Ovary (tissue), 10 donors: ENCODE measurements at places on chromosomes 3 and 15. TPM values are rescaled to one million over a fixed set of nuclear protein-coding genes. Genes with fewer than 3 reads are reported as not detected.
A peak's percentile ranks its signal among the peaks of the same experiment; 100 is the strongest.

GRCh38 chr15:81895723-81896122 is 150.1 kb downstream of the MEX3B start:
- no peak for DNase-seq

- no peak for DNase-seq
Measured at GRCh38 chr3:76024640-76025039, 239.3 kb upstream of the ZNF717 start.

DNA sequence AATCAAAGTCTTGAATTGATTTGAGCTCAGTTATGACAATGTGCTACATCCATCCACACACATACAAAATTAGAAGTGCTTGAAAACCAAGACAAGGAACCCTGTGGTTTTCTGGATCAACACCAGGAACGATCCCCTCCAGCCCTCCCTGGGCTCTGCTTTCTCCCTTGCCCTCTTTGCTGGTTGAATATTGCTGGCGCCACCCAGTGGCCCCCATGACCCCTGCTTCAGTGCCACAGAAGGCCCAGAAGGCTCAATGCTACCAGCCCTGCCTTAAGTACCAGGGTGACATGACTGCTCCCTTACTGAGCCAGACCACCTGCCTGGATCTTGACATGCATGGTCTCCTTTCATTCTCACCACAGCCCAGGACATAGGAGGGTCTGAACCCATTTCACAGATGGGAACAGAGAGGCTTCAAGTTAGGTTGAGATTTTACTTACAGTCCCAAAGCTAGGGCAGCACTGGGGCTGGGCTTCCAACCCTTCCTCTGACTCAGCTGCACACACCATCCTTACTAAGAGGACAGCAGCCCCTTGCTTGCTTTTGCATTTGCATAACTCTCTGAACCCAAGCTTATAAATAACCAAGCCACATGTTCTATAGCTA is 15.0 kb downstream of the IL12A start:
- no peak for DNase-seq

GRCh38 chr15:45641374-45641781 is 6.5 kb downstream of the SQOR start:
- DNase-seq = no peak

GRCh38 chr3:174208161-174208560 is 651.0 kb upstream of the NAALADL2 start:
- DNase-seq = no peak

DNA sequence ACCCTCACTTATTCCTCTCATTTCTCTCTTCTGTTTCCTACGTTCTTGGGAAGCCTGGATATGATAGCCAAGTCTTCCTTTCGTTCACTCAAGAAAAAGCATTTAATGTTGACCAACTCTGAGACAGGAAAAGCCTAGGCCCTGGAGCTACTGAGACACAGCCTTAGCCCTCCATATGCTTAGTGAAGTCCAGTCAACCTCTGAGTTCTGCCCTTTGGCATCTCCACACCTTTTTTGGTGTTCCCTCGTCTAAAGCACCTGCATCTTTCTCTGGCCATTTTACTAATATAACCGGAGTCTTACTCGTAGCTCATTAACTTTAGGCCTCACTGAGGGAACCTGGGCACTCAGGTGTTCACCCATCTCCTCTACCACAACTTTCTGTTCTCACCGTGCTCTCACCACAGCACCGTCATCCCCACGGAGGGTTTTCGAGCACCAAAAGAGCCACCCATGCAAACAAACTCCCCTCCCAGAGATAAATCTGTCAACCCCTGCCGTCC is 632 bp downstream of the MTHFS start:
- no peak for DNase-seq

GRCh38 chr3:149620291-149621020 is 37.4 kb downstream of the WWTR1 start:
- DNase-seq = no peak

DNA sequence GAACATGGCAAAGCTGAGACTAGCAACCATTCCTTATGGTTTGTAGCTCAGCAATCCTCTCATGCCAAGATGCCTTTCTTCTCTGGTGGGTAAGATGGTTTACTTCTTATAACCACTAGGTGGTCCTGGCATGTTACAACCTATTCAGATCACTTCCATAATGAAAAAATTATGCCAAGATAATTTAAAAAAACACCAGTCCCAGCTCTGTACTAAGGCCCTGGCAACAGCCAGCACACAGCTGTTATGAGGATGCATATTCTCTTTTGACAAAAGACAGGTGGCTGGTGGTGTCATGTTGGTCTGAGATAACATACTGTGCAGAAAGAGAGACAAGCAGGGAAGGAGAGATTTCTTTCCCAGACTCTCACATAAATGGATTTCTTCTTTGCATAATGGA is 65.7 kb upstream of the FRMD4B start:
- DNase-seq = no peak

GRCh38 chr3:52144034-52144795 is 10.0 kb downstream of the POC1A start:
- peak; percentile 86 for DNase-seq

GRCh38 chr3:179865861-179866505 is 170.8 kb downstream of the PEX5L start:
- no peak for DNase-seq

DNA sequence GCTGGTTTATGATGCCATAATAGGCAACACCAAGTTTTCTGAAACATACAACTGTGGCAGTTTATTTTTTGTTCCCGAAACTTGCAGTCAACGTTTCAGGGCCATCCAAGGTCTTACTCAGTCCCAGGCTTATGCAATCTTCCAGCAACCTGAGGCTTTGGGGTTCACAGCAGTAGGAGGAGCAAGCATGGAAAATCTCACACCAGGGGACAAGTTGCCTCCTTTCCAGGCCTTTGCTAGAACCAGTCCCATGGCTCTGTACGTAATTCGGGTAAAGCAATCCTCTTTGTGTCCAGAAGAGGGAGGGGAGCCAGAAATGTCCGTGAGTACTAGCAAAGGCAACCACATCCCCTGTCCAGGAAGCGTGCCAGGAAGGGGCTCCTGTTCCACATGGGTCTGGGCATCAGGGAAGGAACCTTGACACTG is 4.7 kb upstream of the FAM240A start:
- no peak for DNase-seq

- no peak for DNase-seq
Measured at GRCh38 chr3:122387709-122388108, 3.7 kb downstream of the FAM162A start.

GRCh38 chr3:58529516-58530353 is 7.3 kb downstream of the ACOX2 start:
- no peak for DNase-seq

DNA sequence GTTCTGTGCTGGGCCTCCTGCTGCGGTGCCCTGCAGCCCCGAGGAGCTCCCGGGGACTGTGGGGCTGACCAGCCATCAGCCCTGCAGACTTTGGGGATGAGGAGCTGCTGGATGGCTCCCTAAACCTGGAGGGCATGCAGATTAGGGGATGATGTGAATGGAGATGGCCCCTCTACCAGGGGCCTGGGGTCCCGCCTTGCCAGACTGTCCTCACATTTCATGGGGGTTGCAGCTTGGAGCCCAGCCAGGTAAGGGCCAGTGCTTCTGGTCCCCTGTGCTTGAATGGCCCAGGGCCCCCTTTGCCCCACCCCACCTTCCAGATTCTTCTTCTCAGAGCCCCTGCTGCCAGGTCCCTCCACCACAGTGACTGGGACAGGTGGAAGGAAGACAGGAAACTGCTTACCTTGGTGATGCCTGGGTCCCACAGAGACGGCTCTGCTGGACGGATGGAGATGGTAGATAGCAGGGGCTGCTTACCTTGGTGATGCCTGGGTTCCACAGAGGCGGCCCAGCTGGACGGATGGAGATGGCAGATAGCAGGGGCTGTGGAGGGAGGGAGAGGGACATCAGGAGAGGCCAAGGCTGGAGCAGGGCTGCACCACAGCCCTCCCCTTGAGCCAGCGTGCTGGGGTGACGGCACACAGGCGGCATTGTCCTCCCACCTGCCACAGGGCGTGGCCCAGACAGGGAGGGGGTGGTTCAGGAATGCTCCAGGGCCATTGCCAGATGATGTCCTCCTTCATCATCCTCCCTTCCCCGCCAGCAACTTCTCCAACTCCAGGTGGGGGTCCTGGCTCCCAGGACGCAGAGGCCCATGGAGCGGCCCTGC is at the start of gene SPTBN5:
Gene SPTBN5 (minus strand): TSS at position 632 of the 829 bp plus-strand sequence. CDS start 556 bp downstream, at position 76.
- no peak for DNase-seq

- DNase-seq = no peak
Measured at GRCh38 chr3:64220161-64220914, 4.9 kb downstream of the PRICKLE2 start.

DNA sequence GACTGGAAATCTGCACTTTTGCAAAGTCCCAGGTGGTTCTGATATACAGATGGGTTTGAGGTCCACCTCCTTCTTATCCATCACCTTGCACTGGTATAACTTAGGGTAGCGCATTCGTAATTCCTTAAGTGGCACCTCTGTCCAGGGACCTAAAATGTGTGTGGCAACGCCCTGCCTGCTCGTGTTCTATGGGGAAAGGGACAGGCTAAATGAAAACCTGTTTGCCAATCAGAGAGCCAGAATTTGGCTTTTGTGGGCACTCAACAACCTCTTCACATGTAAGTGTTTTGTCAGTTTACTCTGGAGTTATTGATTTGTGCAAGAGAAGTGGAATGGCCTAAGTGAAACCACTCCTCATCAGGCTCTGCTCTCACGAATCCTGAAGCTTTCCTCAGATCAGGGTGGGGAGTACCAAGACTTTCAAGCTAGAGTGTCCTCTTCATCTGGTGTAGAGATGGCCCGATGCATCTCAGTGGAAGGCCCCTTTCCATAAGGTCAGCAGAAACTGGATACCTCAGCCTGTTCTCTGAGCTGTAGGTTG is 138.3 kb downstream of the ALDH1A2 start:
- DNase-seq = no peak

DNA sequence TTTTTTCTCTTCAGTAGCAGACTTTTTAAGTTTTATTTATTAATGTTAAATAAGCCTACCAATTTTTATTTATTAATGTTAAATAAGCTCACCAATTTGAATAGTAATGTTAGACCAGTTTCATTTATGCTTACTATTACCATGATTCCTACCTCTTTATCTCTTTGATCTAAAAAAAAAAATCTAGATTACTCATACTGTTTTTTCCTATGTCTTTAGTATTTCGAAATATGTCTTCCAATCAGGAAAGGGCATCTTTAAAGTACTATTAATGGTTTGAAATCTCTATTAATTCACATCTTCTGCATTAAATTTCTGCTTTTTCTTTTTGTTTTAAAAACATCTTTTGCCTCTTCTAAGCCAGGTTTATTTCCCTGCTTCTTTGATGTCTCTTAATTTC is 27.5 kb upstream of the MAPKBP1 start:
- DNase-seq = no peak

GRCh38 chr15:33865416-33865815 is 102.9 kb upstream of the CHRM5 start:
- DNase-seq = no peak

DNA sequence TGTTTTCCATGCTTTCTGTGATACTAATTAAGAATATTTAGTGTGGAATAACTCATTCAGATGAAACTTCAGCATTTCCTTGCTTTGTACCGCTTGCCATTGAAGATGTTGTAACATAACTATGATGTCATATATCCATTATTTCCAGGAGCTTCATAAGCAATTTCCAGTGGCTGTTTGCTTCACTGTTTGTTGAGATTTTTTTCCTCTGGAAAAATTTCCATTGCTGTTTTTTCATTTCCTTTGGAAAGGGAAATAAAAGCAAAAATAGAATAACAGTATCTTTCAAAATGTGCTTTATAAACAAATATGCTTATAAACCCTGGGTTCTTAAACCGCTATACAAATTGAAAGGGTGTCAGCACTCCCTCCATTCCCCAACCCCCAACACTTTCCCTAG is 319.6 kb upstream of the SEMA6D start:
- DNase-seq = no peak

GRCh38 chr3:142287866-142288638 is 62.7 kb upstream of the GK5 start:
- no peak for DNase-seq

- no peak for DNase-seq
Measured at GRCh38 chr3:3127432-3128010, 781 bp downstream of the TRNT1 start.

- DNase-seq = no peak
Measured at GRCh38 chr3:169348929-169349621, 314.4 kb downstream of the MECOM start.

GRCh38 chr3:58066842-58067241 is 58.6 kb downstream of the FLNB start:
- no peak for DNase-seq

- no peak for DNase-seq
Measured at GRCh38 chr15:35506272-35506870, 39.6 kb downstream of the DPH6 start.

DNA sequence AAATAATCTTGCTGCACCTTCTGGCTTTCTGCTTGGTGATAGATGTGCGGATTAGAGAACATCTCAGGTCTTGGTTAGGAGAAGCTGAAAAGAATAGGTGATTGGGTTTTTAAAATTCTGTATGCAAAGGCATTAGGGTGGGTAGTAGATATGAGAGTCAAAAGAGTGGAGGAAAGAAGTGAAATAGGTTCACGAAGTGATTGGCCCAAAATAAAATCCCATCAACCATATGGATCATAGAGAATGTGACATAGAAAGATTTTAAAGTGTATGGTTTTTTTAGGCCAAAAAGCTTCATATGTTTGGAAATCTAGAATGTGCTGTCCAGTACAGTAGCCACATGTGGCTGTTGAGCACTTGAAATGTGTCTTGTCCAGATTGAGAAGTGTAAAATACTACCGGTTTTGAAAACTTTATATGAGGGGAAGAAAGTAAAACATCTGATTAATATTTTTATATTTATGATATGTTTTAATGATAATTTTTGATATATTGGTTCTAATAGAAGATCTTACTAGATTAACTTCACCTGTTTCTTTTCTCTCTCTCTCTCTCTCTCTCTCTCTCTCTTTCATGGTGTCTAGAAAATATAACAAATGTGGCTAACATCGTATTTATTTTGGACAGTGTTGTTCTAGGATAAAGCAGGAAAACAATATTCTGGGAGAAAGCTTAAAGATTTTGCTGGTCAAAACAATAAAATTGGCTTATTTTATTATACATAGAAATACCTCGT is 2.9 kb downstream of the MBNL1 start:
- no peak for DNase-seq

- DNase-seq = peak; percentile 36
Measured at GRCh38 chr3:132352556-132353143, 35.4 kb downstream of the ACP3 start.

DNA sequence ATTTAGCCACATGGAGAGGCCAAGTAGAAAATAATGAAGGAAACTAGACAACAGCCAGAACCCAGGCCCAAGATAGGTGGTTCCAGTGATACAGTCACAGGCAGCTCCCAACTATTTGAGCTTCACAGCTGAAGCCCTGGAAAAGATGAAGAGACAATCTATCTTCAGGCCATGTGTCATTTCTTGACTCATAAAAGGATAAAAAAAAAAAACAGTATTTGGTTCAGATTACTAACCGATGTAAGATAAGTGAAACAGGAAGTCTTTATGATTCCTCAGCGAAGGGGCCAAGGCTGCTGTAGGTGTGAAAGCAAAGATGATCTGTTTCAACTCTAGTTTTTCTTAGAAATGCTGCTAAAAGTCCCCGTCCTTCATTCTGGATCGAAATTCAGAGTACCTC is 394.6 kb downstream of the ZNF385D start:
- DNase-seq = no peak

FHIT gene
- polyA plus RNA-seq = 6.7 TPM

MINAR1 gene
- polyA plus RNA-seq = 0.38 TPM

SERINC4 gene
- 0.39 TPM for polyA plus RNA-seq

GPR87 gene
- polyA plus RNA-seq = not detected

TMIE gene
- 1.3 TPM for polyA plus RNA-seq

CLASP2 gene
- 42.9 TPM for polyA plus RNA-seq

AMIGO3 gene
- polyA plus RNA-seq = 0.77 TPM

TLR9 gene
- polyA plus RNA-seq = 0.58 TPM

PRSS50 gene
- not detected for polyA plus RNA-seq

C15orf62 gene
- 0.52 TPM for polyA plus RNA-seq

FES gene
- polyA plus RNA-seq = 25.6 TPM

RTP4 gene
- polyA plus RNA-seq = 7.3 TPM

SCAANT1 gene
- polyA plus RNA-seq = not detected

SLC22A14 gene
- polyA plus RNA-seq = 0.55 TPM

ADAMTS17 gene
- polyA plus RNA-seq = 2.2 TPM
